ENCODE measurements at places on chromosomes 3 and 15.

DNA sequence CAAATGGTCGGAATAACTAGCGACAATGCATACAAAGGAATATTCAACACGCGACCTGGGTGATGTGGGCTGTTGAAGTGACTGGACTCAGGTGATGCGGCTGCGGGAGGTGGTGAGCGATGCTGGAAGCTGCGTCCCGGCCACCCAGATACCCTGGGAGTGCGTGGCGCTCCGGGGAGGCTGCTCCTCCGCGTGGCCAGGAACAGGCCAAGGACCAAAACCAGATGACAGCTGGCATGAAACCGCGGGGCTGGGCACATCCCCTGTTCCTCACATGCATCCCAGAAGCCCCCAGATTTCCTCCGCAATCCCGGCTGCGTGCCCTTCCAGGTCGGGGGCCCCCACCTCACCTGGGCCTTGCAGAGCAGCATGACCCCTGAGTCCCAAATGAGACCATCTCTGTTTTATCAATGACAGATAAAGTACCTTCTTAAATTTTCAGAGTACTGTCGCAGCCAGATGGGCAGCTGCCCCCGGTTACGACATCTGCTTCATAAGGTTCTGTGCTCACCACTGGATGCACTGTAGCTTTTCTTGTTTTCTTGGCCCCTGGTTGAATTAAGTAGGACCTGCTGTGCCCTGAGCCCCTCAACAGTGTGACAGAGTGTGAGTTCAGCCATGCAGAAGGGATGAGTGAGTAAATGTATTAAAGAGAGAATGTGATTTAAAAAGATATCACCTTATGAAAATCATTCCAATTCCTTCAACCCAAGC is 278.2 kb downstream of the GABRG3 start:
- no peak for DNase-seq

DNA sequence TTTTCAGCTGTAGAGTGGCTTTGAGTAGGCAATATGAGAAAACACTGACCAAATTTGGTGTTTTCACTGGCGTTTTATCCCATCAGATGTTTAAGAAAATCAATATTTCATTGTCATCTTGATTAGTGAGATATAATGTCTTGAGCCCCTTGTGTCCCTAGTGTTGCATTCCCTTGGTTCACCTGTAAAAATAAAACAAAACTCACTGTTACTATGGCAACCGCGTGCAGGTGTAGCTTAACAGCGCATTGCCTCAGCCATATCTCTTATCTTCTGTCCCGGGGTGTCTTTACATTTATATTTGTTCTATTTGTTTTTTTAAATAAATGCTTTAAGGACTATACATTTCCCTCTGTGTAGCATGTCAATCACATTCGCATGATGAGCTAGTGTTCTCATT is 551.6 kb downstream of the ZIC1 start:
- no peak for DNase-seq

- DNase-seq: no peak
Measured at GRCh38 chr3:2838546-2839157, 271.5 kb downstream of the IL5RA start.

DNA sequence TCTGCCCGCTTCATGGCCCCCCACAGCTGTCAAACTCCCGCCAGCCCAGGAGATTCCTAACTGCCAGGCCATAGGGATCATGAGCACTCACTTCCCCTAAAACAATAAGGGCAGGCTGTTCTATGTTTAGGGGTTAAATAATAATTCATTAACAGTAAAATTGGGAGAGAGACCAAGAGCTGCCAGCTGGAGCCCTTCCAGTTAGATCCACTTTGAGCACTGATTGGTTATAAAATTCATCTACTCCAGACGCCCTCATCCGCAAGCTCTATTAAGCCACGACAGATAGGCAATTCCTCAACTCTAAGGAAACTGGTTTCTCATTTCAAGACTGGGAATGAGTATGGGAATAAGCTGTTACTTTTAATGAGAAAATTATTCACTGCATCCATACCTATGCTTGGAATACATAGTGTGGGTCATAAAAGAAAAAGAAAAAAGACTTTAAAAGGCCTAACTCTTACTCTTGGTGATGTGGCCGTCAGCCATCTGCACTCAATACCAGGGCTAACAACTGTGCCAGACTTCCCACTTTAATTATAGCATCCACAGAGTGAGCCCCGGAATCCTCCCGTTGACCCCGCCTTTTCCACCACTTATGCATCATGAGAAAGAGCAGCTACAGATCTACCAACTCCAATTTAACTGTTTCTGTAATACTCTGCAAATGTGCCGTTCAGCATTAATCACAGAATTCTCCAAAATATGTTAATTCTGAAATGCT is 44.5 kb downstream of the IL17RD start:
- no peak for DNase-seq

GRCh38 chr3:185734725-185735096 is 90.1 kb downstream of the IGF2BP2 start:
- no peak for DNase-seq

DNA sequence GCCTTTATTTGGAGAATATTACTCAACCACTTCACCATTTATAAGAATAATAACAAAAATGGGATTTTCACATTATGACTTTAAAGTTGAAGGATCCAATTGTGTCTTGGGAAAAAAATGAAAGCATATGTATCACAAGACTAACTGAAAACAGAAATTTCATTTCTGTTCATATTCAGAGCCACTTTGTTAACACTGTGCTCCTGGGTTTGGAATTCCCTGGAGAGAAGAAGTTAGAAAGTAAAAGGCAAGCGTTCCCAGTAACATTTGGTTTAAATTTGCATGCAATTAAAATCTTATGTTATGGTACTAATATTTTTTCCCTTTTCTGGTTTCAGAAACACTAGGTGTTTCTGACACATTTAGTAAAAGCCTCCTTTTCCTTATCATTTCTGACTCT is 230.8 kb downstream of the RBMS3 start:
- DNase-seq: no peak

- no peak for DNase-seq
Measured at GRCh38 chr3:127491323-127491722, 99.2 kb downstream of the TPRA1 start.

DNA sequence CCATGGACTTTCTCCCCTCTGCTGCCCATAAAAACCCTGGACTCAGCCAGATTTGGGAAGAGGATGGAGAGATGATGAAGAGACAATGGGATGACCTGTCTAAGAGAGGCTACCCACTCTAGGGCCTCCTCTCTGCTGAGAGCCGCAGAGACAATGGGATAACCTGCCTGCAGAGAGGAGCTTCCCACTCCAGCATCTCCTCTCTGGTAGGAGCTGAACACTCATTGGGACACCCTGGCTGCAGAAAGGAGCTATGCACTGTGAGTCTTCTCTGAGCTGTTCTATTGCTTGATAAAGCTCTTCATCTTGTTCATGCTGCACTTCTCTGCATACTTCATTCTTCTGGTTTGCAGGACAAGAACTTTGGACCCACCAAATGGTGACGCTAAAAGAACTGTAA is 4.5 kb upstream of the XCR1 start:
- no peak for DNase-seq

GRCh38 chr3:177141471-177141870 is 55.8 kb downstream of the TBL1XR1 start:
- DNase-seq: no peak

DNA sequence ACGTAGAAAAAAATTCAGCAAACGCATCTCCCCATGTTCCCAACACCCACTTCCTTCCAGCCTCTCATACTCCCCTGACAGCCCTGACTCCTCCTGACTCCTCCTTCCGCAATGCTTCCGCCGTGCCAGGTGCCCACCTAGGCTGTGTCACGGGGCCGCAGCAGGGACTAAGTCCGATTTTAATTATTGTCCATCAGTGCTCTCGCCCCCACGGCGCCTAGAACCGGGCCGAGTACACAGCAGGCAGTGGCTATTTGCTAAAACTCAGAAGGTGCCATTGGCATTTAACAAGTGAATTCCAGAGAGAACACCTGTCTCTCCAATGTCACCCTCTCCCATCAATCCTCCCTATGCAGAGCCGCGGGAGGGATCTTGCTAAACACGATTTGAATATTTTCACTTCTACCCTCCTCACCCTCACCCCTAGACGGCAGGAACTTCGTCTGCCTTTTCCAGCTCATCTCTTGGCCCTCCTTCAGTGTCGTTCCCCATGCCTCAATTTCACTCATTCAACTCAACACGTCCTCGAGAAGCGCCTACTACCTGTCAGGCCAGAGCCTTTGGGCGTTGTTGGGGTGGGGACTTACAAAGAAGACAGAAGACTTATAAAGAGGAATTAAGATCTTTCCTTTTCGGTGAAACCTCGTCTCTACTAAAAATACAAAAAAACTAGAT is 11.5 kb upstream of the SHF start:
- DNase-seq: peak; percentile 43

- no peak for DNase-seq
Measured at GRCh38 chr3:41241161-41241560, 41.9 kb downstream of the CTNNB1 start.

DNA sequence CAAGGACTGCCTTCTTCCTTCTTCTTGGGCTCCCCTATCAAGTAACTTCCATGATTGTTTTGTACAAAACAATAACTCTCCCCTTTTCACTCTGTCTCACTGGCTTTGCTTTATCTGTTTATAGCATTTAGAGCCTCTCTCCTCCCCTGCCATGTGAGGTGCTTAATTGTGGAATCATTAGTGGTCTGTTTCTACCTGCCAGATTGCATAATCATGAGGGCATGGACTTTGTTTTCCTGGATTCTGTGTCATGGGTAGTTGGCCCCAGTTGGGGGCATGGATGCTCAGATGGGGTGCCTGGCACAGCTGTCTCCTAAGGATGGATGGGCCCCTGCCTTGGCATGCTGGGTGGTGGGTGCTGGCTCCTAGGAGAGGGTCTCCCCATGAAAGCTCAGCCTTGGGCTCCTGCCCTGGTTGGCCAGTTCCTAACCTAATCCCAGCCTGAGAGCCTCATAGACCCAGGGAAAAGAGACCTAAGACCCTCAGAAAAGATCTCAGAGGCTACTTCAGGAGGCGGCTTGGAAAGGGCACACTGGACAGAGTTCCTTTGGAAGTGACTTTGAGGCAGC is 8.0 kb upstream of the CTXND1 start:
- DNase-seq: no peak

DNA sequence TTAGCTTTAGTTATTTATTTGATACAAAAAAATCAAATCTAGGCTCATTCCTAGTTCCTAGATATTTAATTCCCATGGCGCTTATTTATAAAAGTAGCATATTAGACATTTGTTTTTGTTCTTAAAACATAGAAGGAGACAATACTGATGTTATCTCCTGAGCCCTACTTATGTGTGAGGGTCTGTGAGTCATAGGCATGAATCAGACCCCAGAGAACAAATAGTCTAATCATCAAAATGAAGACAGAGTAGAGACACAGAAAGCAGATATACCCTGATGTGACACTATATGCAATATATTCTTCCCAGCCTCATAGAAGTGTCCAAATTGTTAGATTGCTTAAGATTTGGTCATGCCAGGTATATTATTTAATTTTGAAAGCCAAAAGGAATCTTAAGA is 44.9 kb downstream of the PEX5L start:
- no peak for DNase-seq

DNA sequence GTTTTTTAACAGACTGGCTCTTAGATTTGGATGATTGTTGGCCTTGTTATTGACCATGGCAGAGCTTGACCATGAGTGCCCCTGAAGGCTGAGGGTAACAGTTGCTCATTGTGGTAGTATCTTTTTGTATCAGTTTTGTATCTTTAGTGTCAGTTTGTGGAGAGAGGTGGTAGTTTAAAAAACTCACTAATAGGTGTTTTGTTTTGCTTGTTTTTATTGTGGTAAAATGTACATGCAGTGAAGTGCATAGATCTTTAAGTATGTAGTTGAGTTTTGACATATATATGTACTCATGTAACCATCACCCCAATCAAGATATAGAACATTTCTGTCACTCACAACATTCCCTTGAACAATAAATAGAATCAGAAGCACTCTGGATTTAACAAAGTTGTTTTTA is 9.8 kb downstream of the GMPS start:
- DNase-seq: no peak

- no peak for DNase-seq
Measured at GRCh38 chr3:38168151-38169026, 3.1 kb downstream of the OXSR1 start.

DNA sequence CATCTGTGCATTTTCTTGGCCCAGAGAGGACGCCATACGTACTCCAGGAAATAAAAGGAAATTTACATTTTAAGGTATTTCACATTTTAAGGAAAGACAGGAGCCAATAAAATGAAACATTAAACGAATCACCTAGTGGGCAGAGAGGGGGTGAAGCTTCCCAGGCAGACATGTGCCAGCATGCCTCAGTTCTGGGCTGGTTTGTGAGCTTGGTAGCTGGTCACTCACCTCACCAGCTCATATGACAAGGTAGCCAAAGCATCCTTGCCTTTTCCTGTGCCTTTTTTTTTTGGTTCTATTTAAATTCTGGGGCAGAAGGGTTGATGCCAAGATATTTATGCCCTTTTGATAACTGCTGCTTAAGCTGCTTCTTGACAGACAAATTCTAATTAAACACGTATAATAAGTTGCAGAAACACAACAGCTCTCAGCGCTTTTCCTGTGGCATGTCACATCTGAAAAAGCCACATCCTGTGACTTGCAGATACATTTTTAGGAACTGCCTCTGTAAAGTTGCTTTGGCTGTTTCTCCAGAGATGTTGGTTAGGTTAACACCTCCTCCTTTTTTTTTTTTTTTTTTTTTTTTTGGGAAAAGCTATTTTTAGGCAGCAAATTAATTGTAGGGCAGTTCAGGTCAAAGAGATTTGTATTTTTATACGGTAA is 218.6 kb downstream of the PDCD6IP start:
- no peak for DNase-seq

DNA sequence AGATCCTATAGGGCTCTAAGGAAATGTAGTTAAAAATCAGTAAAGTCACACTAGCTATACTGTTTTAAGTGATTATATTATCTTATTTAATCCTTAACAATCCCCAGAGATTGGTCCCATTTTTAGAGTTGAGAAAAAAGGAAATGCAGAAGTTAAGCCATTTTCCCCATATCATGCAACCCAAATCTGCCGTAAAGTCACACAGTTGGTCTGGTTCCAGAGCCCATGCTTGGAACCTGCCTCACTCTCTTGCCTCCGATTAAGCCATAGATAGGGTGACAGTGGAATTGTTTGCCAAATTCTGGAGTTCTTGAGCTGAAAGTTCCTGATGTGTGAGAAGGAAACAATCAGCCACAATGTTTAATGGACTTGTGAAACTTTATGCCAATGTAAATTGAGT is 2.3 kb upstream of the P2RY13 start:
- no peak for DNase-seq

- no peak for DNase-seq
Measured at GRCh38 chr3:64801856-64802255, 114.1 kb upstream of the ADAMTS9 start.

GRCh38 chr15:52765785-52766184 is 24.4 kb downstream of the ONECUT1 start:
- DNase-seq: no peak

DNA sequence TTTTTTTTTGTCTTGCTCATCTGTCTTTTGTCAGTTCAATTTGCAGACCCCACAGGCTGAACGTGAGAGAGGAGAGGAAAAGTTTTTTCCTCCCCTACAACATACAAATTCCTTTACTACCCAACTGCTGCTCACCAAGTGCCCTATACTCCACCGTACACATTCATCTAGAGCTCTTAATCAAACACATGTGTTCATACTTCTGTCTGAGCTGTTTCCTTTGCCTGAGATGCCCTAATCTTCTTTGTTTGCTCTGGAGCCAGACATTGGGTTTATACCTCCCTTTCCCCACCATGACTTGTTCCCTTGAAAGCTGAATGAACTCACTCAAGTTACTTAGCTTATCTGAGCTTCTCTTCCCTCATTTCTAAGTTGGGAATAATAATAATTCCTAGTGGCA is 122.7 kb upstream of the RASGRP1 start:
- no peak for DNase-seq

- DNase-seq: no peak
Measured at GRCh38 chr15:70669006-70669602, 94.3 kb downstream of the UACA start.

All from stimulated activated naive CD4-positive, alpha-beta T cell treated with Interleukin-2 at 50 U/mL for 16 hours (primary cell).